Esophagus squamous epithelium (tissue), 5 donors: ENCODE measurements at places on chromosomes 2 and 18. TPM values are rescaled to one million over a fixed set of nuclear protein-coding genes. Genes with fewer than 3 reads are reported as not detected.

Gene KCNS3
- 33.5 TPM for total RNA-seq

Gene GKN2
- total RNA-seq: not detected

Gene DCAF17
- 9.8 TPM for total RNA-seq

Gene VWC2L
- total RNA-seq: not detected

Gene SP140L
- total RNA-seq: 4.8 TPM

Gene SIX3
- not detected for total RNA-seq

DNA sequence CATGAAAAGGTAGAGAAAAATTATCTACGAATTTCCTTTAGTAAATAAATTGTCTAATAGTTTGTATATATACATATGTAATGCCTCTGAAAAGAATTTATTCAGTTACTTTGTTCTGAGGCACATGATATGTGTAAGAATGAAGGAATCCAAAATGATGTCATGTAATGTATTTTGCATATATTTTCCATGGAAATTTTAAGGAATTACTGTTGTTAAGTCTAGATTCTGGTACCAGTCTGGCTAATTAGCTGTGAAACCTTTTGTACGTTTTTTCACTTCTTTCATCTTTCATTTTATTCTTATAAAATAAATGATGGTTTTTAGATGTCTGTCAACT lies 12.3 kb downstream of the YIPF4 start:
- DNase-seq: no peak
- H3K4me1 ChIP-seq: peaks cover 15% of the 10 kb centered on the region
- H3K36me3 ChIP-seq: peaks cover 4% of the 10 kb centered on the region
- no peaks in the 10 kb centered on the region for H3K27me3 ChIP-seq
- no peak overlapping the region for H3K4me3 ChIP-seq
- H3K27ac ChIP-seq: no peak overlapping the region

DNA sequence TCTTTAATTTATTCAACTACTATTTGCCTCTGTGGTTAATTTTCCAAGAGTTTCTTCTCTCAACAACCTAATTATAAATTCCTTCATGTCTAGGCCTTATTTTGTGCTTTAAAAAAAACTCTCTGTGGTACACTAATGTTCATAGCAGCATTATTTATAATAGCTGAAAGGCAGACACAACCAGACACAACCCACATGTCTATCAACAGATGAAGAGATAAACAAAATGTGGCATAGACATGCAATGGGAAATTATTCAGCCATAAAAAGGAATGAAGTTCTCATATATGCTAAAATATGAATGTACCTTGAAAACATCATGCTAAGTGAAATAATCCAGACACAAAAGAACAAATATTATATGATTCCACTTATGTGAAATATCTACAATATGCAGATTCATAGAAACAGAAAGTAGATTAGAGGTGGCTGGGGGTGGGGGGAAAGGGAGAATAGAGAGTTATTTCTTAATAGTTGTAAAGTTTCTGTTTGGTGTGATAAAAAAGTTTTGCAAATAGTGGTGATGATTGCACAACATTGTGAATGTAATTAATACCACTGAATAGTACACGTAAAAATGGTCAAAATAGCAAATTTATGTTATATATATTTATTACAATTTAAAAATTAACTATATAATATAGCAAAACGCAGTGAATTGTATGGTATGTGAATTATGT lies 28.1 kb upstream of the RASGRP3 start:
- no peaks in the 10 kb centered on the region for H3K36me3 ChIP-seq
- no peak overlapping the region for H3K27ac ChIP-seq
- no peaks in the 10 kb centered on the region for H3K4me1 ChIP-seq
- DNase-seq: no peak

DNA sequence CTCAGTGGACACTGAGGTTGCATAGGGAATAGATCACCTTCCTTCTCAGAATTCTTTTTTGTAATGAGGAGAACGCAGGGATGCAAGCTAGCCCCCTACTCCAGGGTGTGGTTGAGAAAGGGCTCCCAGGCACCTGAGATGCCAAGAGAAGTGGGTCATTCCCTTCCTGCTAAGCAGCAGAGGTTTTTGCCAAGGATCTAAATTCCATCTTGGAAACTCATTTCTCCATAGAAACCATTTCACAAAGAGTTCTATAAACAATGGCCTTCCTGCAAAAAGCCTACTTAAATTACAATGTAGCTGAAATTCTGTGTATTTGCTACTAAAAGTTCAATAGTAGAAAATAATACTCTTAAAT lies 3.7 kb upstream of the PPP3R1 start:
- no peaks in the 10 kb centered on the region for H3K27me3 ChIP-seq
- H3K27ac ChIP-seq: no peak overlapping the region
- H3K4me1 ChIP-seq: peaks cover 9% of the 10 kb centered on the region
- no peaks in the 10 kb centered on the region for H3K36me3 ChIP-seq
- no peak for DNase-seq

DNA sequence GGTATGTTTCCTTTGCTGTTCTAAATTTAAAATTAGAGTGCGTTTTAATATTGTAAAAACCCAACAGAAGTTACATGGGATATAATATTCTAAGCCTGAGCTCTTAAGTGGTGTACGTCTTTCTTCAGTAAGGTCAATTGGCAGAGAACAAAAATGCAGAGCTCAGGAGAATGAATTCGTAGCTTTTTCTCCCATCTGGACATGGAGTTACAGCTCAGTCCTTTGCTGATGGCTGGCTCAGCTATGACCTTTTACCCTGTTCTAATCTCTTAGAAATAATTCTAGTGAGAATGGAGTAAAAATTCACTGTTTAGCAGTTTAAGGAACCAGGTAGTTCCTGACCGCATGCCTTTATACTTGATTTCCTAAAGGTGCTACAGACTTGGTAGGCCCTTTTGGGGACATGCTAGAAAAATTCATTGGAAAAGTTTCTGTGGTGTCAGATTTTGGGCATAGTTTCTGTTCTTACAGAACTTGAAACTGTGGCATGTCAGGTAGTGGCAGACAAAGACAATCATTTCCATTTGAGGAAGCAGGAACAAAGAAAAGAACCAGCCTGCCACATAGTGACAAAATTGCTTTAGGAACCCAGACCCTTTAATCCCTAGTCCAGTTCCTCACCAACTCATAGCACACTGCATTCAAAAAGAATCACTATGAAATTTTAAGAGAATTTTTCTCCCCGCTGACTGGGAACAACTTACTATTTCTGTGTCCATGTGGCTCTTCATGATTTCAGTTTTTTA lies 566.8 kb upstream of the ZNF804A start:
- H3K27me3 ChIP-seq: no peaks in the 10 kb centered on the region
- DNase-seq: no peak
- no peaks in the 10 kb centered on the region for H3K4me1 ChIP-seq
- H3K36me3 ChIP-seq: no peaks in the 10 kb centered on the region
- no peak overlapping the region for H3K27ac ChIP-seq

GRCh38 chr2:240449764-240450531 lies 14.5 kb downstream of the GPC1 start:
- H3K27ac ChIP-seq: peak overlapping the region; percentile 88
- no peak for DNase-seq

DNA sequence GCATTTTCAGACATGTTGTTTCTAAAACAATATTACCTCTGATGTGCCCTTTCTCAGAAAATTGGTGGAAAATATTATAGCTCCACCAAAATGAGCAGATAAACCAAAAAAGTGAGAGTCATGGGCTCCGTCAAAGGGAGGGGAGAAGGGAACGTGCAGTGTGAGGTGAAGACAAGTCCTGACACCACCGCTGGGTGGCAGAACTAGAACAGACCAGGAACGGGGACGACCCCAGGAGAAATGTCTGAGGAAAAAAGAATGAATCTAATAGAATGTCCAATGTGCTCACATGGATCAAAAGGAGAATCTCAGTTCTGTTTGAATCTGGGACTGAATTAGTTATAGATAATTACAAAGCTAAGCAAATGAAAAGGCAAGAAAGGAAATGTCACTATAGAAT lies 22.6 kb upstream of the BCL2 start:
- H3K27me3 ChIP-seq: no peaks in the 10 kb centered on the region
- no peak overlapping the region for H3K4me3 ChIP-seq
- no peak overlapping the region for H3K27ac ChIP-seq
- H3K36me3 ChIP-seq: peaks cover 90% of the 10 kb centered on the region
- no peak for DNase-seq
- peaks cover 9% of the 10 kb centered on the region for H3K4me1 ChIP-seq

GRCh38 chr18:50283469-50284209 lies 2.3 kb upstream of the MBD1 start:
- peaks cover 54% of the 10 kb centered on the region for H3K36me3 ChIP-seq
- no peak for DNase-seq
- H3K4me3 ChIP-seq: no peak overlapping the region
- no peaks in the 10 kb centered on the region for H3K27me3 ChIP-seq
- H3K27ac ChIP-seq: peak overlapping the region; percentile 61

DNA sequence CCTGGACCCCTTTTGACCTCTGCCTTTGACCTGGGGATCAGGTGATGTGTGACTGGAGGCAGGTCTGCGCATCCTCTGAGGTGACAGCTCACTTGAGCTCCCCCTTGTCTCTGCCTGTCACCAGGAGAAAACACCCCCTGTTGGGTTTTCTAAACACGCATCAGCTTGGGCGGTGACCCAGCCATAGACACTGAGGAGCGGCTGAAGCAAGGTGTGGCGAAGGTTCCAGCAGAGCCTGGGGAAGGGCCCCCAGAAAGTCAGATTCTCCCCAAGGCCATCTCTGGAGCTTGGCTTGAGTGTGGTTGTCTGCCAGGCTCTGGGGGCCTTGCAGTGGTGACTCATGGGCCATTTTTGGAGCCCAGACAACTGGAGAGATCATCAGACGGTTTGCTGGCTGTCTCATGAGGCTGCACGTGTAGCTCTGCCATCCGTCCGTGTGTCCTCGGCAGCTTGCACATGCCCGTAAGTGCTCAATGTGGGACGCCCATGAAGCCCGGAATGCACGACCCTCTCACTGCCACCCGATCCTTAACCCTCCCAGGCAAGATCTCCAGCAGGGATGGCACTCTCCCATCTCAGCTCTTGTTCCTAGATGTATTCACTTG lies 29.4 kb downstream of the SIX3 start:
- no peak for DNase-seq
- H3K27me3 ChIP-seq: no peaks in the 10 kb centered on the region
- H3K4me3 ChIP-seq: no peak overlapping the region
- no peaks in the 10 kb centered on the region for H3K36me3 ChIP-seq

DNA sequence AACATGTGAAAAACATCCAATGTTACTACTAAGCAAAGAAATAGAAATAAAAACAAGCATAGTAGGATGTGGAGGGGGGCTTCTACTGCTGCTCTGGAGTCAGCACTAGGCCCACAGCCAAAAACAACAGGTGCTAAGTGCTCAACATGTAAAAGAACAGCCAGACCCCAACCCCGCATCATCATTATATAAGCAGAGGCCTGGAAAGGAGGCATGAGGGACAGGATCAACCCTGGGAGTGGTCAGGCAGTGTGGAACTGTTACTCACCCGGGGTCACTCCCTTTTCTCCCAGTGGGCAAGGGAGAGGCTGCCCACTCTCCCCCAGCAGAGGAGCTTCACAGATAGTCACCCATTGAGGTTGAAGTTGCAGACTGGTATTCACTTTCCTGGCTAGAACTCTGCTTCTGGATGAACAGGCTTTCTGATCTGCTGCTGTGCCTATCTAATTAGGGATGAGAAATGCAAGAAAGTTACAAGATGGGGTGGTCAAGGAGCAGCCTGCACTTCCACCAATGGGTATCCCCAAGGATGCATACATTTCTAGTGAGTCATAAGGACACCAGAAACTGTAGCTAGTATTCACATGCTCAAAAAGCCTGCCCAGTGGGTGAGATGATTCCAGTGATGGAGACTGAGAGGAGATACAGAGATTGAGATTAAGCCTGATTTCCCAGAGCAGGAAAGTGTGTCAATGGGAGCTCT lies 480.1 kb upstream of the TCF4 start:
- H3K4me3 ChIP-seq: no peak overlapping the region
- H3K36me3 ChIP-seq: no peaks in the 10 kb centered on the region
- DNase-seq: no peak
- H3K4me1 ChIP-seq: no peaks in the 10 kb centered on the region

DNA sequence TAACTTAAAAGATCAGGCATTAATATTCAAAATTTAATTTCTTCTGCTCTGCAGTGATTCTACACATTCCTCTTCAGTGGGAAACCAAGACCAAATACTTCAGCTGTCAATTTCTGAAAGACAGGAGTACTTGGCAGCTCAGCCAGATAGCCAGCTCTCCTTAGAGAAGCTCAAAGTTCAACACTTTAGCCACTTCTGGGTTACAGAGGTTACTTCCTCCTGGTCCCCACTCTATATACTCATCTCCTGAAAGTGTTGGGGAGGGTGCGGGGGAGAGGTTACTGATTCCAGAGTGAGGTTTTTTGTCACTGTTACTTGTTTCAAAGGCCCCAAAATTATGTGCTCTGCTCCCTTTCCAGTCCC lies 4.1 kb downstream of the CYTIP start:
- no peaks in the 10 kb centered on the region for H3K4me1 ChIP-seq
- H3K4me3 ChIP-seq: peak overlapping the region; percentile 57
- H3K36me3 ChIP-seq: no peaks in the 10 kb centered on the region
- no peak for DNase-seq
- peak overlapping the region; percentile 22 for H3K27ac ChIP-seq

DNA sequence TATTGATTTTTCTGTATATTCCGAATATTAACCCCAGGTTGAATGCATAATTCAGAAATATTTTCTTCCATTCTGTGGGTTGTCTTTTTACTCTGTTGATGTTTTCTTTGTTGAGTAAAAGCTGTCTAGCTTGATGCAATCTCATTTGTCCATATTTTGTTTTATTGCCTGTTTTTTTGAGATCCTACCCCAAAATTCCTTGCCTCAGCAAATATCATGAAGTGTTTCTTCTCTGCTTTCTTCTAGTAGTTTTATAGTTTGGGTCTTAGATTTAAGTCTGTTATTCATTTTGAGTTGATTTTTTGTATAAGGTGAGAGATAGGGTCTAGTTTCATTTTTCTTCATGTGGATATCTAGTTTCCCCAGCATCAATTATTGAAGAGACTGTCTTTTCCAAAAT lies 467.9 kb upstream of the GCFC2 start:
- no peak overlapping the region for H3K4me3 ChIP-seq
- H3K4me1 ChIP-seq: no peaks in the 10 kb centered on the region
- no peak overlapping the region for H3K27ac ChIP-seq
- no peaks in the 10 kb centered on the region for H3K36me3 ChIP-seq
- H3K27me3 ChIP-seq: no peaks in the 10 kb centered on the region
- no peak for DNase-seq

GRCh38 chr18:42864876-42865275 lies 250.6 kb downstream of the RIT2 start:
- H3K27me3 ChIP-seq: no peaks in the 10 kb centered on the region
- no peak overlapping the region for H3K4me3 ChIP-seq
- no peak for DNase-seq
- H3K27ac ChIP-seq: no peak overlapping the region

DNA sequence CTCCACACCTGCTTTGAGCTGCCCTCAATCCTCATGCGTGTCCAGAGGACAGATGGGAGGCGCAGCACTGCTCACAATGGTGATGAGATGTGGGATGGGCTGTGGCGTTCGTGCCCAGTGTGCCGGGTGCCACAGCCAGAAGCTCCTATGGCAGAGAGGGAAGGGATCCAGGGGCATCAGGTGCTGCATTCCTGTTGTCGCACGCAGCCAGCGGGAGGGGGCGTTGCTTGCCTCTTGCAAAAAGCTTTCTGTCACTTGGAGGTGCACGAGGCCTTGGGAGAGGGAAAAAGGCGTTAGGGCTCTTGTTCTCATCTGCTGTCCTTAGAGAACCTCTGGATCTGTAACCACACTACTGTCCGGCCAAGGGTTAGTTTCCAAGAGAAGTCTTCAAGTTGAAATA lies 29.2 kb upstream of the ALLC start:
- no peaks in the 10 kb centered on the region for H3K27me3 ChIP-seq
- no peaks in the 10 kb centered on the region for H3K36me3 ChIP-seq
- no peak overlapping the region for H3K27ac ChIP-seq
- DNase-seq: no peak
- H3K4me1 ChIP-seq: no peaks in the 10 kb centered on the region
- H3K4me3 ChIP-seq: no peak overlapping the region
